ENCODE measurements at places on chromosomes 7 and 10.

DNA sequence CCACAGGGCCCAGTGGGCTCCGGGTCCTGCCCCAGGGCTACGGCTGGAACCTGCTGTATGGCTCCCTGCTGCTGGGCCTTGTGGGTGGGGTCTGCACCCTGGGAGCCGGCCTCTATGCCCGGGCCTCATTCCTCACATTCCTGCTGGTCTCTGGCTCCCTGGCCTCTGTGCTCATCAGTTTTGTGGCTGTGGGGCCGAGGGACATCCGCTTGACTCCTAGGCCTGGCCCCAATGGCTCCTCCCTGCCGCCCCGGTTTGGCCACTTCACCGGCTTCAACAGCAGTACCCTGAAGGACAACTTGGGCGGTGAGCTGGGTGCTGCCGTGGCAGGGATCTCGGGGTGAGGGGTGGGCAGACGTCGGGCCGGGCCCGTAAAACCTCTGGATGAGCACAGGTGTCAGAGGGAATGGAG is 4.4 kb downstream of the SLC12A9 start:
- peak; percentile 21 for DNase-seq

DNA sequence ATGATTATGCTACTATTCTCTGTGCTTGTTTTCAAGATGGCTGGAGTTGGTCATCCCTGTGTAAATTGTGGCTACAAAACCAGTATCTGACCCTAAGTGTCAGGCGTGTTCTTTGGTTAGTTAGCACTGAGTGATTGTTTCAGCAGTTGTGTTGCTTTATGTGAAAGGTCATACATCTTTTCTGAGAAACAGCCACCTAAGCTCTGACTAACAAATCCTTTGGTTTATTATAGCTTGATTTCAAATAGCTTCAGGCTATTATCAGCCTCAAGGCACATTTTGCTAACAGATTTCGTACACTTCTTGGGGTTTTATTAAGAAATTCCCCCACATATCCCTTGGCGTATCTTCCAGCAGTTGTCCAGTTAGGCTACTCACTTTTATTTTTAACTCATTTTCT is 4.8 kb upstream of the ADRB1 start:
- DNase-seq, result no peak

DNA sequence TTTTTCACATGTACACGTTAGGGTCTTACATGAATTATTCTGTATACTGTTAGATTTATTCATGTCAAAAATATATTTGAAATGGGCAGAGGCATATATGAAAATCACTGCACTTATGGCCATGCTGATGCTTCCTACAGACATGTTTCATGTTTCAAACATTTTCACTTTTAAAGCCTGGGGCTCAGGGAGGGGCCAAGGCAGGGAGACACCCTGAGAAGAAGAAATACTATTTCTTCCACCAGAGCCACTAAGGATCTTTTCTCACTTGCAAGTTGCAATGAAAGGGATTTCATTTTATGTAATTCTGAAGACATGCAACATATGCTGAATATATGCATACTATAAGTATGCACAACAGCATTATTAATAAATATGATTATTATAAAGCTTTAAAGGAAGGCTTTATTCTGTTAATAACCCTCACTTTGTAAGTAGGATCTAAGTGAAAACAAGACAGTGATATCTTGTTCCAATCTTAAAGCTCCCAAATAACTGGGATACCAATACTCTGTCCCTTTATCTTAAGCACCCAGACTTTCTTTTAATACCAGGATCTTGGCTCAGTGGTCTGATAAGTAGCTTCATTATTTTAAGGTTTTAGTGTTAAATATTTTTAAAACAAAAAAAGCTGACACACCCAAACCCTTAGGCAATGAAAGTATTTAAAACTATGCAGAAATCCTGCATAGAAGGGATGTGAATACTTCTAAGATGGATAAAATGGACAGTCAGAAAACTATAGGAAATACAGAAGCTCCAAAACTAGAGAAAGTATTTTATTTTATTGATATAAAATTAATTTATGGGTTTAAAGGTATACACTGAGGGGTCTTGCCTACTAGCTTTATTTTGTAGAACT is 148.0 kb downstream of the SNX13 start:
- DNase-seq, result no peak

DNA sequence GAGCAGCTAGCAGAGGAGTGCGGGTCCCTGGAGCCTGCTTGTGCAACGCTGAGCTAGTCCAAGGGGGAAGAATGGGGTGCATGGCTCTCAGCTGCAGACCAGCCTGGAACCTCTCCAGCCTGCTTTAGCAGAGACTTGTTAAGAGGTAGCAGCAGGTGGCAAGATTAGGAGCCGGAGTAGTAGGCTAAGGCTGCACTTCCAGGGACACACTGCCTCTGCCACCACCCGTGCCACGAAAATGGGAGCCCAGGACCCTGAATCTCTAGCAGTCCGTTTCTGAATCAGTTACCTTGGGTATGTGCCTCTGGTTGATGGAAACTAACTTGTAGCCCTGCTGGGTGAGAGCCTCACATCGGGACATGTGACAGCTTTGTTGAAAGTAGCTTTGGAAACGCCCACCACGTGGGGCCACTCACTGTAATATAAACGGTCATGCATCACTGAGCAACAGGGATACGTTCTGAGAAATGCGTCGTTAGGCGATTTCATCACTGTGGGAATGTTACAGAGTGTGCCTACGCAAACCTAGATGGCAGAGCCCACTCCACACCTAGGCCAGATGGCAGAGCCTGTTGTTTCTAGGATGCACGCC is 25.9 kb downstream of the HTRA1 start:
- no peak for DNase-seq

DNA sequence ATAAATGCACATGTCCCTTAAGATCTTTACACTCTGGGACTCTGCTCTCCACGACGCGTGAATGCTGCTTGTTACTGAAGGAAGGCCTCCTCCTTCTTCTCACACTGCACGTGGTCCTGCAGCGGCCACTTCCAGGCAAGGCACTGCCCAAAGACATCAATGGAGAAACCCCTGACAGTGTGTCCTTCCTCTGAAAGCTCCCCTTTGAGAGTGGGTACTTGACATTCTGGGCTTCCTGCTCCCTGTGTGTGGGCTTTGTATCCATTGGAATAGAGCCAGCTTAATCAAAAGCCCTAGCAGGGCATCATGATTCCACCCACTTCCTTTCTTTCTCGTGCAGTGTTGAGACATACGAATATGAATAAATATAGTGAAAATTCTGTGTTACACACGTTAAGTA is 69.7 kb upstream of the STK17A start:
- DNase-seq, result no peak

DNA sequence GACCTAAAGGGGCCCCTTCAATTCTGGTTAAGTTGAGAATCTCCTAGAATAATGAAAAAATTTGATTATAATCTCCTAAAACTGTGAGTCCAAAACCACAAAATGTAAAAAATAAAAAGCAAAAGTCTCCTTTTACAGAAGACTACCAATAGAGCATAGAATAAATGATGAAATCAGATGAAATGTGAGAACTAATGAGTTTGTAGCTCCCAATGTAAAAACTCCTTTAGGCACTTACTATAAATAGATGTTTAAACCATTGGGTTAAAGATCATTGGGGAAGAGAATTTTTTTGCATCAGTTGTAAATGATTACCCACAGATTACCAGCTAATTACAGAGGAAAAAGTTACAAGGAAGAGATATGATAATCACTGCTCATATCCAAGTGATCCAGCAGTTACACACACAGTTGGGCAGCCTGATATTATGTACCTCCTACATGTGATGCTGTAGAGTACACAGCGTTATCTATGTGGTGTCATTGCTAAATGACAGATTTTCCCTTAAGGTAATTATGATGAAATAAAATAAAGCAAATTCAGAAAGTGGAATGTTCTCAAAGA is 282.7 kb upstream of the SEMA3D start:
- DNase-seq, result no peak

DNA sequence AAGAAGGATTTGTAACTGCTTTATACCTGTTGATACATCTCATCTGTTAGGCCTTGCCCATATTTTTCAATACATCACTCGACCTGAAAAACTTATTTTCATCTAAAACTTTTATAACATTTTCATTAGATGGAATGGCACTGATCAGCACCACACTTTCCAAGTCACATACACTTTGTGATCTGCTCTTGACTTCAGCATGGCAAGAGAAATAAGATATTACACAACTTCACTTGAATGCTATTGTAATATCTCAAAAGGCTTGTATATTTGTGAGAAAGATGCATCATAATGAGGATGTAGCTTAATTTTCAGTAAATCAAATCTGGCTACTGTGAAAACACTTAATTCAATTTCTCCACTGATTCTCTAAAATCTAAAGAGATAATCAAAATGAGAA is 126.2 kb downstream of the MICU1 start:
- no peak for DNase-seq

DNA sequence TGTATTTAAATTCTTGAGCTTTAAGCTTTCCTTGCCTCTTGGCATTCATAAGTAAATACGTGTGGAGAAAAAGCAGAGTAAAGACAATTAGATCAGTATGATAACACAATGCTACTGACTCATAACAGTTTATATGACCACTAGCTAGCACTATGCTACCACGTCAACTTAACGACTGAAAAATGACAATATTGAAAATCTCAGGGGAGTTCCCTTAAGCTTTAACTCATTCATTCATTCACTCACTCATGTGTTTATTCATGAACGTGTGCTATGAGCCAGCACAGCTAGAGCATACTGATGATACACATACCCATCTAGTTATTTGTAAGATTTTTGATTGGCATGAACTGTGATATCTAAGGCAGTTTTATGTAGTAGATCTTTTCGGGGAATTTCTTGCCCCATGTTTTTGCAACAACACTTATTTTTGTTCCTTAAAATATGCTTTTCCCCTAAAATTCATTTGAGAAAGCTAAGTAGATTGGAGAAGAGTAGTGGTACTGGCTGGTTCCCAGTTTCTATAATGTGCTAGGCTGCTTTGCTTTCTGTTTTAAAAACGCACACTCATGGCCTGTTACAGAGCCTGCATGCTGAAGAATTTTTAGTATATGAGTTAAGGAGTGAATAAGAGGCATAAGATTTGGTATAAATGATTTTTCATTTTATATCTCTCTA is 57.4 kb upstream of the ACBD5 start:
- DNase-seq, result no peak

DNA sequence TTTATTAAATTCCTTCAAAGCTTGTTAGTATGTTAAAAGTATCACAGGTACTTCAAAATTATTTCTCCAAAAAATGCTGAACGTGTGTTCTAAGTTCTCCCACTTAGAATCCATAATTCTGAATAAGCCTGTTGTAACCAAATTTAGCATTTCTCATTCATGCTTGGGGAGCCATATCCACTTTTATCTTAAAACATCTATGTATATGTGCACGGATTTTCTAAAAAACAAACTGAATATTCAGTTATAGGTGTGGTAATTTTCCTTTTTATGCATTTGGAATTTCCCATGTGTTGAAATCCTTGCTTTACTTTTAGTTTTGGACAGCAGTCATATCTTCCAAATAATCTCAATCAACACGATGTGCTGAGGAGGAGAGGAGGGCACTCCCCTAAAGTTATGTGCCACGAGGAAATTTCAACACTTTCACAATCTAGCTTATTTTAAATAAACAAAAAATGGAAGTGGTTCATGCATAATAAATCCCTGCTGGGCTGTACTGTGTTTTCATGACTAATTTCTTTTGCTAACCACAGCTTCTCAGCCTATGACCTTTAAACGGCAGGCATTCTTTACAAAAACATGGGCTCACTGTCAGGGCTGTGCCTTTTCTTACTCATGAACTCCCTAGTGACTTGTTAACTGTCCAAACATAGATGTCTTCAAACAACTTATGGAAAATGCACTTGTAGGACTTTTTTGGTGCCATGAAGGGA is 380.3 kb upstream of the SEMA3C start:
- DNase-seq, result no peak

- DNase-seq, result no peak
These were observed 74.0 kb downstream of the PAX2 start for GRCh38 chr10:100819424-100819823.

DNA sequence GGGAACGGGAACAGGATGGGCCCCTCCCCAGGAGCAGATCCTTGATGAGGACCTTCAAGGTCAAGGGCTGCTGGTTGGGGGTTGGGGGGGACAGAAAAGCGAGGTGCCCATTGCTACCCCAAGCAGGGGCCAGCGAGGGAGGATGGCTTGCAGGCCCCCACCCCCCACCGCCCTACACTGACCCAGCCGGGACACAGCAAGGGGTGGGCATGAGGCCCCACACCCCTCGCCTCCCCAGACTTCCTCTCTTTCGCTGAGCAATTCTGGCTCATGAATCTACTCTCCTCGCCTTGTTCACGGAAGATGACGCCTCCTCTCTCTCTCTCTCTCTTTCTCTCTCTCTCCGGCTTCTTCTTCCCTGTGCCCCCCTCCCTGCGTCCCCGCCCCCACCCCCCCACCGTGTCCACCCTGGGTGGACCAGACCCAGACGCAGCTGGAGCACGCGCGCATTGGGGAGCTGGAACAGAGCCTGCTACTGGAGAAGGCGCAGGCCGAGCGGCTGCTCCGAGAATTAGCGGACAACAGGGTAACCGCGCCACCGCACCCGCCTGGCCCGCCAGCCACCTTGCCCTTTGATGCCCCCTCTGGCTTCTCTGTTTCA is 81.1 kb upstream of the GTF2IRD1 start:
- no peak for DNase-seq

GRCh38 chr10:102919246-102919959 is 1.3 kb downstream of the CNNM2 start:
- DNase-seq, result peak; percentile 33

- no peak for DNase-seq
These were observed 81.3 kb downstream of the ZRANB1 start for GRCh38 chr10:125023255-125023654.

DNA sequence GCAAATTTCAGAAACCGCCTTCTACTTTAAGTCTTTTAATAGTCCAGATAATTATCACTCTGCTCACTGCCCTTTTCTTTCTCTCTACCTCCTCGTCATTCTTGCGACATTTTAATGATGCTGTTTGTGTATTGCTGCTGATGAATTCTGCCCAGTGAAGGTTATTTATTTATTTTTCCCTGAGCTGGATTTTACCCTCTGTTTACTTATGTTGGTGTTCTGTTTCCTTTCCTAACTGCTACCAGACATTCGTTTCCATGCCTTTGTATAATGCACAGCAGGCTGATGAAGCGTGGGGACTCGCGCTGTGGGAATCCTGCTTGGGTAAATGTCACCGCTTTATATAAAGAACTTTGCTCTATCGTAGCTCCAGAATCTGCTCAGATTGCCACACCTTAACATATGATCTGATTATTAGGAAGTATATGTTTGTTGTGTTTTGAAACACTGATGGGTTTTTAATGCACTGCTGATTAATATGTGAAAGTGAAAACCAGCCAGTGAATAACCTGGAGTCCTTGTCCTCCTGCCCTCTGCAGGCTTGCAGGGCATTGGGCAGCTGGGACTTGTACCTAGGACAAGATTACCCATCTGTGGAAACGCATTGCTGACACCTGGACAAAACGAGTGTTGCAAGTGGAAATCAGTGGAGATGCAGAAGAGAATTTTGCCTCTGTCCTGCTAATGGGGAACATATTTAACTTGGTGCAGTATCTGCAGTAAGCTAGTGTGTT is 291.5 kb downstream of the SDK1 start:
- DNase-seq, result no peak

- DNase-seq, result no peak
These were observed 53.1 kb upstream of the PDCD4 start for GRCh38 chr10:110818311-110819256.

Data from left hindlimb (tissue), 1 donor.